Fibroblast of lung (primary cell): ENCODE measurements at places on chromosomes 7 and 10. TPM values are rescaled to one million over a fixed set of nuclear protein-coding genes. Genes with fewer than 3 reads are reported as not detected.

ASB4 gene
- polyA plus RNA-seq: not detected in 2 replicates

GPR85 gene
- 3.0 and 6.9 TPM in 2 replicates for polyA plus RNA-seq

NACAD gene
- 0.41 and 0.66 TPM in 2 replicates for polyA plus RNA-seq

PLXNA4 gene
- 1.5 and 2.4 TPM in 2 replicates for polyA plus RNA-seq

SVIL gene
- polyA plus RNA-seq: 17.7 and 28.5 TPM in 2 replicates

RADIL gene
- polyA plus RNA-seq: 0.32 and 0.85 TPM in 2 replicates

SCD gene
- polyA plus RNA-seq: 548 and 754 TPM in 2 replicates

BTRC gene
- 9.6 and 10.9 TPM in 2 replicates for polyA plus RNA-seq

ACTL6B gene
- polyA plus RNA-seq: not detected in 2 replicates

COL13A1 gene
- polyA plus RNA-seq: 5.7 and 10.7 TPM in 2 replicates

GRCh38 chr10:116742367-116743265 lies at the start of gene HSPA12A:
TSS of gene HSPA12A (minus strand) at chr10:116742566. CDS start at chr10:116742469, 97 bp downstream.
- DNase-seq: peak; percentile 87

DNA sequence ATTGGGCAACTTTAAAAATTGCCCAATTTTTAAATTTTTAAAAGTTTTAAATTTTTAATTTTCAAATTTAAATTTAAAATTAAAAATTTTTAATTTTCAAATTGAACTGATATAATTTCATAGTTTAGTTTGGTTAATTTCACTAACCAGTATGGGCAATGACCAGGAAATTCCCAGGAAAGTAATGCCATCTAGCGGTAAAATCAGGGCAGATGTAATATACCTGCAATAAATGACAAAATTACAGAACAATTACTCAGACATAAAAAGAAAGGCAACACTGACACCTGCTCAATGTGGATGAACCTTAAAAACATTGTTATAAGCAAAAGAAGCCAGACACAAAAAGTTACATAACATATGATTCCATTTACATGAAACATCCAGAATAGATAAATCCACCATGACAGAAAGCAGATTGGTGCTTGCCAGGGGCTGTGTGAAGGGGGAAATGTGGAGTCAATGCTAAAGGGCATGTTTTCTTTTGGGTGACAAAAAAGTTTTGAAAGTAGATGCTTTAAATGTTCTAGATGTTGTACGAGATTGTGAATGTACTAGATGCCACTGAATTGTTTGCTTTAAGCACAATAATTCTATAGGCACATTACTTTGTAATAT lies 28.6 kb upstream of the SLC16A12 start:
- peak; percentile 71 for DNase-seq

- DNase-seq: peak; percentile 76
These were observed 41.8 kb upstream of the WNT16 start for GRCh38 chr7:121286742-121287734.

- DNase-seq: no peak
These were observed 531.7 kb downstream of the PTPRN2 start for GRCh38 chr7:158055726-158056510.

DNA sequence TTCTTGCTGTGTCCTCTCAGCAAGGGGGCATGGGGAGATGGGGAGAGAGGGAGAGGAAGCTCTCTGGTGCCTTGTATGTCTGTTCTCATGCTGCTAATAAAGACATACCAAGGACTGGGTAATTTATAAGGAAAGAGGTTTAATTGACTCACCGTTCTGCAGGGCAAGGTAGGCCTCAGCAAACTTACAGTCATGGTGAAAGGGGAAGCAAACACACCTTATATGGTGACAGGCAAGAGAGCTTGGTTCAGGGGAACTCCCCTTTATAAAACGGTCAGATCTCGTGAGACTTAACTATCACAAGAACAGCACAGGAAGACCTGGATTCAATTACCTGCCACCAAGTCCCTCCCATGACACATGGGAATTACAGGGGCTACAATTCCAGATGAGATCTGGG lies 464.7 kb upstream of the CELF2 start:
- DNase-seq: no peak

DNA sequence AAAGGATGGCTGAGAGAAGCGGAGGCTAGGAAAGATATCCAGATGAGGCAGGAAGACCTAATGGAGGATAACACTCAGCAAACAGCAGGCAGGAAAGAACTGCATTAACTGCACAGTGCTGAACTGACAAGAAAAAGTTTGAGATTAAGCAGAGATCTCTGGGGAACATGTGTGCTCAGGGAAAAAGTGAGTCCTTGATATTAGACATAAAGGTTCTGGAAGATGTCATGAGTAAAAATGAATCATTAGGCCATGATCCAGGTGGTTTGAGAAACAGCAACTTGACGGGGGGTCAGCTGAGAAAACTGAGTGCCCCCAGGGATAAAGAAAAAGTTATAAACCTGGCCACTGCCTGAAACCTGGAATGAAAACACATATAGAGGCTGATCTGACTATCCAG lies 27.3 kb upstream of the ANK3 start:
- peak; percentile 58 for DNase-seq

- DNase-seq: no peak
These were observed 772.3 kb upstream of the GHITM start for GRCh38 chr10:83367036-83367435.

DNA sequence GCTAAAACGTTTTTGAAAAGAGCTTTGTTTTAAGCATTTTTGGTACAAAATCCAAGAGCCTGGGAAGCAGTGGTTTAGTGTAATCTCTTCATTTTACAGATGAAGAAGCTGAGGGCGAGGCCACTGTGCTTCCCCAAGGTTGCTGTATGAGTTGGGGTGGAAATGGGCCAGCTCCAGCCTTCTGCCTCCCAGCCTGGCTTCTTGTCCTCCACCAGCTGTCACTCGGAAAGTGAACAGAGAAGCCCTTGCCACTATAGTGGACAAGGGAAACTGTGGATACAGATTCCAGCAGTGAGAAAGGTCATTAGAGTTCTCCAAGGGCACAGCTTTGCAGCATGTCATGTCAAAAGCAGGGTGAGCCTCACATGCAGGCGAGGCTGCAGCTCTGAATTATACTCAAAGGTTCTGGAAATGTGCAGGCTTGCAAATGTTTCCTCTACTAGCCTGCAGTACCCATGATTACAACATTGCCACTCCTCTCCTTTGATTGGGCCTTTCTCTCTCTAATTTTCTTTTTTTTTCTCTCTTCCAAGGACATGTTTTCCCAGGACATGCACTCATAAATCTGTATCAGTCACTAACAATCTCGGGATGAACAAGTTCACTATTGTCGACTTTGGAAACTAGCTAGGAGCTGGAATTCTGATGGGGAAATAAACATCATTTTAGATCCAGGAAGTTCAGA lies 33.0 kb downstream of the BAMBI start:
- DNase-seq: no peak

- no peak for DNase-seq
These were observed 13.1 kb downstream of the MAT1A start for GRCh38 chr10:80276335-80276734.

DNA sequence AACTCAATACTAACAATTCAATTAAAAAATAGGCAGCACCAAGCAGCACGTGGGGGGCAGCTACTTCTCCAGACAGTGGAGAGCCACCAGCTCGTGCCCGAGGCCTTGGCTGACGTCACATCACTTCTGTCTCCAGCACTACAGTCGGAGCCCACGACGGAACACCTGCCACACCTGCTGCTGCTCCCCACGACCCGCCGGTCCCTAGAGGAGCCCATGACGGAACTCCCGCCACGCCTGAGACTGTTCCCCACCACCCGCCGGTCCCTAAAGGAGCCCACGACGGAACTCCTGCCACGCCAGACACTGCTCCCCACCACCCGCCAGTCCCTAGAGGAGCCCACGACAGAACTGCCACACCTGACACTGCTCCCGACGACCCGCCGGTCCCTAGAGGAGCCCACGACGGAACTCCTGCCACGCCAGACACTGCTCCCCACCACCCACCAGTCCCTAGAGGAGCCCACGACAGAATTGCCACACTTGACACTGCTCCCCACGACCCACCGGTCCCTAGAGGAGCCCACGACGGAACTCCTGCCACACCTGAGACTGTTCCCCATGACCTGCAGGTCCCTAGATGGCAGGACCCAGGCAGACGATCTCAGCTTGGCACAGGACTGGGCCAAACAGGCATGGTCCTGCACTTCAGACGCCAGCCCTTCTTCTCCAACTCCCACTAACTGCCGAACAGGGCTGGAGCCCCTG lies 258.0 kb downstream of the ELFN1 start:
- no peak for DNase-seq

DNA sequence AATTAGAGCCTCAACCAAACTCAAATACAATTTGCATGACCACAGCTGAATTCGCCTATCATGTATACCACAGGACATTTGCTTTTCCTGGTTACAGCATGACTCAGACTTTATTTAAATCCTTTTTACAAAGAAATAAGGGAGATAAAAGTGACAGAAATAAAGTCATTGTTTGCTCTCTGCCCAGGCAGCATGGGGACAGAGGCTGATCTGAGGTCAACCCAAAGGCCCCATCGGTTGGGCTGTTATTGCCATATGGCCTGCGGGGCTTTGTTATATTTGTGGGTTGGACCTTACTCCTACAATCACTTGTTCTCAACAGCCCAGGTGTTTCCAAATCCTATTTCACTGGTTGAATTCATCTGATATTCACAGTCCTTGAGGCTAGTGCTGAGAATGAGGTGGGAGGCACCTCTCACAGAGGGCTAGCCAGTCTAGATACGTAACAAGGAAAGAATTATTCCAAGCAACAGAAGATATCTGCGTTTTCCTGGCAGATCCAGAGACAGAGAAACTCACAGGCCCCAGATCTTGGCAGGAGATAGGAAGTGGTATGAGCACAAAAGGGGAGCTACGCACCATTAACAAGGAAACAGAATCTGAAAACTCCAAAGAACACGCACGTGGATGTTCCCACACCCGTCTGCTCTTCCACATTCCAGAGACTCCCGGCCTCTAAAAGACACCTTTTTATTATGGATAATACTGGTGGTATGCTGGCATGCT lies 117.3 kb downstream of the HIPK2 start:
- DNase-seq: no peak

GRCh38 chr7:73712773-73713172 lies 6.7 kb downstream of the STX1A start:
- no peak for DNase-seq

DNA sequence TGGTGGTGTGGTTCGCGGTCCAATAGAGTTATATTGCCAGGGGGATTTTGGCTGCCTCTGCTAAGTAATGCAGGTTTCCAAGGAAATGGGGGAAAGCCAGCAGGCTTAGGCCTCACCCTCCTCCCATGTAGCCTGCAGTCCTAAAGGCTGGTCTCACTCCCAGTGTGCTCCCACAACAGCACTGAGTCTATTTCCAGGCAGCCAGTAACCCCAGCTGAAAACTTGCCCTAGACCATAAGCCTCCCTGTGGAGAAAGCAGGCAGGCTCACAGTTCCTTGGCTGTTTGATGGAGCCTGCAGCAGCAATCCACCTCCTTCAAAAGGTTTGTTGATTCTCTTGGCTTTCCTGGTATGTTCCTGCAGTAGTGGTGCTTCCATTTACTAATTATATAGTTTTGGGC lies 220.0 kb upstream of the ZNF804B start:
- DNase-seq: no peak

GRCh38 chr10:117552701-117553141 lies 10.2 kb downstream of the EMX2 start:
- no peak for DNase-seq

- DNase-seq: no peak
These were observed 161.6 kb downstream of the LRMDA start for GRCh38 chr10:75592791-75593643.

DNA sequence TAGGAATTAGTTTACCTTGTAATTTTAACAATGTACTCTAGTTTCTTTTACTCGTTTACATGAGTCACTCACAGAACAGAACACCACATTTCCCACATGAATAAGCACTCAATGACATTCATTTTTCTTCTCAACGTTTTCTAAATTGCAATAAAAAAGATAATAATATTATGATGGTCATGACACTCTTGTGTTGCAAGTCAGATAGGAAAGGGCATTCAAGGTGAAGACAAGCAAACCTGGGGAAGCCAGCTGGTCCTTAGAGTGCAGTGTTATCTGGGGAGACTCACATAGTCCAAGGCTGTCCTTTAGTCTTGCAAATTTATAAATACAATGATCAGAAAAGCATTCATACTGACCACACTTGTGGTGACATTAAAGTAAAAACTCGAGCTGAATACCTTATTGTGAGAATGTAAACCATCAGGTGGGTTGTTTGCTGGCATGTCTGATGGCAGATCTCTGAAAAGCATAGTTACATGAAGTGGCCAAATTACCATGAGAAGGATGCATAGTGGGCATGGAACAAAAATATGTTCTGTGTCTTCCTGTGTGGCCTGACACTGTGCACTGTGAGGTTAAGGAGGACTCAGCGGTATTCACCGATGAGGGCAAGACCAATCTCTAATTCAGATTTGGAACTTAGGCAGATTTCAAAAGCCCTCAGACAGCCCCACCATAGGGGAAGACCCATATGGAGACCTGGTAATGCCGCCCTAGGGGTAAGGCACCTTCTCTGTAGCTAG lies 158.9 kb upstream of the ASAH2 start:
- peak; percentile 48 for DNase-seq

GRCh38 chr7:24784277-24784676 lies 27.0 kb upstream of the GSDME start:
- no peak for DNase-seq

DNA sequence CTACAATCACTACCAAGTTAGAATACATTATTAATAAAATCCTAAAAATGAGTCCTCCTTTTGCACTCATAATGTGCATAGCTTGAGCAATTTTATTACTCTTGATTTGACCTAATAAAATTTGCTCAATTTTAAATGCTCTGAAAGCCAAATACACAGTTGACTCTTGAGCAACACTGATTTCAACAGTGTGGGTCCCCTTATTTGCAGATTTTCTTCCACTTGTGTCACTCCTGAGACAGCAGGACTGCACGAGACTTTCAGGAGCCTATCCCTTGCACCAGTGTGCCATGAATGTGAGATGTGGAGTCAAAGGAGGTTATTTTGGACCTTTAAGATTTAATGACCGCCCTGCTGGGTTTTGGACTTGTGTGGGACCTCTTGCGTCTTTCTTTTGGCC lies 23.2 kb downstream of the RNF216 start:
- no peak for DNase-seq

DNA sequence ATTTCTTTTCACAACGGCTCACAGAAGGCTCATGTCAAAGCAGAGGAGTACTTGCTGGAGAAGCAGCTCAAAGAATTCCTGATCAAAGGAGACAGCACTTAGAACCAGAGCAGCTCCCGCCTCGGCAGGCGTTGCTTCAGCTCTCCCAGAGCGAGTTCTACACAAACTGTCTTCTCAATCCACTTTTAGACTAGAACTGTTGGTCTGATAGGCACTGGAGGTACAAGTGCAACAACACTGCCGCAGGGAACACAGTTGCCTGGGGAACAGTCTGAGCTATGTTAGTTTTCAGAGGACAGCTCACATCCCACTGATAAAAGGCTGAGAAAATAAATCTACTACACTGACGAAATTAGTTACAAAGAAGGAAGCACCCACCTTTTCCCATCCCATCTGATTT lies 35.4 kb downstream of the CYTH3 start:
- no peak for DNase-seq

- no peak for DNase-seq
These were observed 714.3 kb downstream of the ANKRD7 start for GRCh38 chr7:118938845-118939244.

DNA sequence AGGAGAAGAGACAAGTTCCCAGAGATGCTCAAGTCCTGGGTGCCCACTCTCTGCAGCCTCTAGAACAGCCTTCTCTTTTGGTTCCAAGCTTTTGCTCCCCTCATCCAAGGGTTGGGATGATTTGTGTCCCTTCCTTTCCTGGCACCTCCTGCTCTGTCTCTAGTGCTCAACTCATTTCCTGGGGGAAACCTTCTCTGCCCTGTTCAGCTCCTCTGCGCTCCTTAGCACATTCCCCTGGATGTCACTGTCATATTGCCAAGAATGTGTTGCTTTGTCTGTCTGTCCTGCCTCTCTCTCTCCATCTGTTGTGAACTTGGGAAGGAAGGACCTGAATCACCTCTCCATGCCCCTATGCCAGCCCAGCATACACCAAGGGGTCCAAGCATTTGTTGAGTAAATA lies 5.1 kb upstream of the LBX1 start:
- DNase-seq: no peak
